Gastroesophageal sphincter (tissue), 4 donors: ENCODE measurements at places on chromosomes 11 and 22.

GRCh38 chr22:32536352-32536751 lies 61.7 kb downstream of the FBXO7 start:
- no peak for ATAC-seq

DNA sequence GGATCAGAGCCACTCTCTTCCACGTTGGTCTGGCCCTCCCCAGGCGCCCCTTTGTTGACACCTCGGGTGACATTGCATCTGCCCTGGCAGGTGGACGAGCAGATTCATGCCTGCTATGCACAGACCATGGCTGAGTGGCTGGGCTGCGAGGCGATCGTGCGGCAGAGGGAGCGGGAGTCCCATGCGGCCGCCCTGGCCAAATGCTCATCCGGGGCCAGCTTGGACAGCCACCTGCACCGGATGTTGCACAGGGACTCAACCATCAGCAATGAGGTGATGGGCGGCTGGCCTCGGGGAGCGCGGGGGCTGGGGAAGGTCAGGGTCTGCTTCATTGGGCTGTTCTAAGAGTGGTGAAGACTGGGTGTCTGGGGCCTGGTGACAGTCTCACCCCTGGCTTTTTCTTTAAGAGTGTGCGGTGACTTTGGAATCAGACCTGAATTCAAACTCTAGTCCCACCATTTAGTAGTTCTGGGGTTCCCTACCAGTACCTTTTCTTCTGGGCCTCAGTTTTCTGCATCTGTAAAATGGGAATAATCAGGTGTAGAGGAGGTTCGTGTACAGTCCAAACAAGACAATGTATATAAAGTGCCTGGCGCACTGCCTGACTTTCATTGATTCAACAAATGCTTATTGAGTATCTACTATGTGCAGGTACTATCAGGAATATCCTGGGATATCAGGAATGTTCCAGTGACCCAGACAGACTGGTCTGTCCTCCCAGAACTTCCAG lies 53.0 kb downstream of the LHFPL7 start:
- ATAC-seq: no peak

DNA sequence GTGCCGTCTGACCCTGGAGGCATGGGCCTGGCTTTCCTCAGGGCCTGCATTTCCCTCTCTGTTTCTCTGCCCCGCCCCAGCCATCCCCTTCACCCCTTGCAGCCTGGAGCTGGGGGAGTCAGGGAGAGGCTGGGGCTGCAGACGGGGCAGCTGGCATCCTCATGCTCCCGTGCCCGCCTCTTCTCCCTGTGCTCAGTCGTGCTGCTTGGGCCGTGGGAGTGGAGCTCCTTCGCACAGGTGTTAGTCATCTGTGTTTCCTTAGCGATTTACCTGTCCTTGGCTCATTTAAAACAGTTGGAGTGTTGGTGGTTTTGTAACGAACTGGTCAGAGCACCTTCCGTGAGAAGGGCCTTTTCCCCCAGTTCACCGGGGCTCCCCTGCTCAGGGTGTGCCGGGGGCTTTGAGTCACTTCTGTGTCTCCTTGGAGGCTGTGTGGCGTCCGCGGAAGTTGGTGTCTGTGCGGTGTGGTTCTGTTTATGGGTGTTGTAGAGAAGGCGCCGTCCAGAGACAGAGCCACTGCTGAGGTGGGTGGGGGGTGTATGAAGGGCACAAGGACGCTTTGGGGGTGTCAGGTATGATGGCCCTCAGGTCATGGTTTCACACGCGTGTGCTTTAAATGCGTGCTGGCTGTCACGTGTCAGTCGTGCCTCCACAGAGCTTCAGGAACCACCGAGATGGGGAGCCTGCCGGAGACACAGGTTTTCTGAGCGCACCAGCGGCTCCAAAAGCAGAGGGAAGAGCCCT lies 19.5 kb downstream of the BRSK2 start:
- ATAC-seq: no peak

GRCh38 chr11:9320047-9320446 lies 5.7 kb upstream of the TMEM41B start:
- ATAC-seq: no peak

DNA sequence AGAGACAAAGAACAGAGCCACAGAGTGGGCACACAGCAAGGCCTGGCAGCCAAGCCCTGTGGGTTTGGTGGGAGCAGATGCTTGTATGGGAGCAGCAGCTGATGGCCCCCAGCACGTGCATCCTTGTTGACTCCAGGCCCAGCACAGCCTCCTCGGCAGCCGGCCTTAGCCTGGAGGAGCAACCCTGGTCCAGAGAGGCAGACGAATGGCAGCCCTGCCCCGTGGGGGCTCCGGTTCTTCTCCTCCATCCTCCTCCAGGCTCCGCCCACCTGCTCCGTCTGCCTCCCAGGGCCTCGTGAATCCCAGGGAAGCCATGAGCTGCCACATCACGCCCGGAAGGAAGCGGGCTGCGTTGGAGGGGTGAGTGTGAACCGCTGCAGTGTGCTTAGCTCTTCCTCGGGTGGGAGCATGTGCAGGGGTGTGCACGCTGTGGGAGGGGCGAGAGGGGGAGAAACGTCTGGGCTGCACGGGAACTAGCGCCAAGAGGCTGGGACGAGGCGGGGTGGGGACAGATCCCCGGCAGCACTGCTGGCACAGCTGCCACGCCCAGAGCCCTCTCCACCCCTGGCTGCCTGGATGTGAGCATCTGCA lies 36.3 kb upstream of the JAM3 start:
- no peak for ATAC-seq

GRCh38 chr22:40116496-40117200 lies 61.1 kb upstream of the TNRC6B start:
- no peak for ATAC-seq

- ATAC-seq: no peak
These were observed 790 bp downstream of the RAB1B start for GRCh38 chr11:66268952-66269905.
